Esophagus squamous epithelium (tissue), 5 donors: ENCODE measurements at places on chromosomes 2 and 18.

GRCh38 chr2:135113322-135113721 is 61.2 kb downstream of the RAB3GAP1 start:
- DNase-seq: no peak

GRCh38 chr2:15939854-15940660 is at the start of gene MYCN:
TSS of gene MYCN (plus strand) at chr2:15940550. CDS start at chr2:15942065, 1,515 bp downstream.
- DNase-seq: no peak

DNA sequence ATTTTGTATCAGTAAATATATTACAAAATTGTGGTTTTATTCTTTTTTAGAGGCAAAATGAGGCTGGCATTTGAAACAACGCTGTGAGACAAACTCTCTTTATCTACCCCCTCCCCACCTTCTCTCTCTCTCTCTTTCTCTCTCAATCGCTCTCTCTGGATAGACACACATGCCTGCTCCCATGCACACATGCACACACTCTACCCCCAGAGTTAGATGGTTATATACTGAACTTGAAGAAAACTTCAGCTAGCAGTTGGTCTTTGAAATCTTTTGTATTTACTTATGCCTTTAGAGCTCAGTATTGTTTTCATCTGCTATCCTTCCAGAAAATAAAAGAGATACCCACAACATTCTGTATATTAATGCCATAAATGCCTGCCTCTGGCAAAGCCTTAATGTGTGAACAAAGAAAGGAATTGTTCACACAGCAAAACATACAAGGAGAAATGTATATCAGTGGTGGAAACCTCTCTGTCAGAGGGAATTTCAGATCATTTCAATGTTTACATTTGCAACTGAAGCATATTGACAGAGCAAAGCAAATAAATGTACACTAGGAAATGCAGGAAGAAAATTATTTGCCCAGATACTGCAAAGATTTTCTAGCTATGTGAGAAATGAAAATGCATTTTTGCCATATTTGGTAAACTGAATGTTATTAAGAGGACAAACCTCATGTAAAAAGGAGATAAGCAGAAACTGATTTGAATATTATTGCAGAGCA is 217.0 kb upstream of the UBE2E3 start:
- DNase-seq: no peak

DNA sequence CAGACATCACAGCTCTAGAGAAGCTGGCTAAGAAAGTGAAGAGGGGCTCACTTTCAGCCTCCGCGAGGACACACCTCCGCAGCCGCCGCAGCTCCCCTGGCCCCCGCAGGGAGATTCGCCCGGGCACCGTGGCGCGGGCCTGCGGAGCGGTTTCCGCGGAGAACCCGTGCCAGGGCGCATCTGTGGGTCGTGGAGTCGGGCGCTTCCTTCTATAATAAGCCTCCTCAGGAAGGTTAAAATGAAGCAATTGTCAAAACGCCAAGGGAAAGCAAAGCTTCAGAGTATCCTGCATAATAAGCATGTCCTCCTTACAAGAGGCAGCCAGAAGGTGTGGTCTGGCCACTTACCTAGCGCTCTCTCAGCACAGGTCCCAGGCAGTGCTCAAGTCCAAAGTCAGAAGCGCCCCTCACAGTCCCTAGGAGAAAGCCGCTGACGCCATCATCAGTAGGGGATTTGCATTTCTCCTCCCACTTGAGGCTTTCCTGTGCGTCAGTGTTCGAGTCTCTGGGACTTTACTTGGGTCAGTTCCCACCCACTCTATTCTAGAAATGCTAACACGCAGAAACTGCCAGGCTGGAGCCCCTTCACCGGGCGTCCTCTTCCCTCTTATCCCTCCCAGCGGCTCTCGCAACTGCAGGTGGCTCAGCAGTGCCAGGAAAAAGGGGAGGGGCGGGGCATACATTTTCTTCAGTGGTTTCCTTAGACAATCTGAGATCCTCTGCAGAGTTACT is at the start of gene STAT4:
STAT4 (minus strand) TSS at position 395 of the 731 bp plus-strand sequence. CDS start 2,791 bp downstream, outside the sequence.
- DNase-seq: peak; percentile 4

DNA sequence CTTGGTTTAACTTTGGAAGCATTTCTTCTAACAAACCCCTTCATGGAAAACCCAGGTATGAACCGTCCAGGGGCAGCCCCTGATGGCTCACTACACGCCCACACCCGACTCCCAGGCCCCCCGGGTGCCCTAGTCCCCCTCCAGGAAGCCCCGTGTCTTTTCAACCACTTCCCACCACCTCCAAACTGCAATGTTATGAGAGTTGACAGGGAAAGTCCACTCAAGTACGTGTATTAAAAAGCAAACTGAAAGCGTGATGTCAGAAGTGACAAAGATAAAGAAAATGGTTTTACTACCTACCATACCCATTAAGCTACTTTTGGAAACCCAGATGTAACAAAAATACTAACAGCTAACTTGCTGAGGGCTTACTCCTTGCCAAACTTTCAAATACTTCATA is 51.5 kb downstream of the L3MBTL4 start:
- DNase-seq: no peak

DNA sequence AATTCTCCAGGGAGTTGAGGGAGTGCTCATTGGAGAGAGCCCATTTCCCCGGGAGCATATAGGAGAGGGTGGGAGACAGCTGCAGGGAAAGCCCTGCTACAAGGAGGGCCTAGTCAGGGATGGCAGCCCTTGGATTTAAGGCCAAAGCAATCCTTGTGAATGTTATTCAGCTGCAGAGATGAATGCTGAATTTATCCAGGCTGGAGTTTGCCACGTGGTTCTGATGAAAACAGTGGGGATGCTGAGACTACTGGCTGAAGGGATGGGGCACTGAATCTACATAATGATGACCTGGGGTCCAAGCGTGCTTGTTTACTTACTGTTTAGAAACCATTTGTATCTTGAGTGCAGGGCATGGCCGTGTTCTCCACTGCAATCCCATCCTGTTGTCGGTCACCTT is 35.6 kb upstream of the RNF149 start:
- no peak for DNase-seq

GRCh38 chr2:42575458-42576064 is 7.1 kb downstream of the MTA3 start:
- no peak for DNase-seq

- no peak for DNase-seq
Measured at GRCh38 chr18:77006305-77007175, 126.0 kb downstream of the MBP start.
